ENCODE measurements at places on chromosomes 16 and 17.

- no peak for DNase-seq
These were observed 274.3 kb upstream of the XYLT1 start for GRCh38 chr16:17744921-17745572.

DNA sequence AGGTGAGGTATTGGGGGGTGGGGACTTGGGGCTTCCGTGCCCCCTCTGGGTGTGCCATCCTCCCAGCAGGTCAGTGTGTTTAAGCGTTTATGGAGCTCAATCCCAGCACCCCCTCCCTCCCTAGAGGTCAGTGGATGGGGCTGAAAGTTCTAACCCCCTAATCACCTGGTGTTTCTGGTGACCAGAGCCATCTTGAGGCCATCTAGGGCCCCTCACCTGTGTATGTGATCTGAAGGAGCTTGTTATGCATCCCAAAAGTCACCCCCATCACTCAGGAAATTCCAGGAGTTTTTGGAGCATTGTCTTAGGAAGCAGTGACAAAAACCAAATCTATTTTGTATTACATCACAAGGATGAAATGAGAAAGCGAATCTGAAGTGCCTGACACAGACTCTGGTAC is 67.8 kb upstream of the NOL11 start:
- DNase-seq = no peak

DNA sequence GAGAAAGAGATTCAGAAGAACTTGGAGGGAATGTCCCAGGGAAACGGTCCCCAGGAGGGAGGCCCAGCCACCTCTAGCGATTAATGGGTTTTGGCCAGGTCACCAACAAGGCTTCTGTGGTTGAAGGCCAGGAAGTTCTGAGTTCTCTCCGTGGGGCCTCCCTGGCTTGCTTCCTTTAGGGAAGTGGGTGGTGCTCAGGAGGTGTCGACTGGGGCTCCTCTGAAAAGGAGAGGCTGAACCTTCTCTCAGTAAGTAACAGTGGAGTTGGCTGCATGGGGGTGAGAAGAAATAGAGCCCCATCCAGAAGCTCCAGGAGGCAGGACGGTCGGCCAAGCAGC is 77.1 kb upstream of the GSE1 start:
- DNase-seq = no peak

- DNase-seq = no peak
These were observed 16.4 kb downstream of the MVP start for GRCh38 chr16:29836623-29837022.

DNA sequence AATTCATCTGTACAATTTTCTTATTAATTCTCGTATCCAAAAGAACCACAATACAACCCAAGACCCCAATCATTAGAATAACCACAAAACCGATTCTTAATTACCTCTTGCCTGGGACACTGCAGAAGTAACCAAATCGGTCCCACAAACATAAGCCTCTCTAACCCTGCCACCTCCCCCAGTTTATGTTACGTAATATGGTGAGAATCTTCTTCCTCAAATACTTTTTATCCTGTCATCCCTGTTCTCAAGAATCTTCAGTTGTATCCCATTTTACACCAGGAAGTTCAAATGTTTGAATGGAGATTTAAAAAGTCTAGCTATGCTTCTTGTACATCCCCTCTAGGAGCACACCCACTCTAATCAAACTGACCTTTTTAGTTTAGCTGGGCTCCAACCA is 269.3 kb upstream of the TBX2 start:
- no peak for DNase-seq

- DNase-seq = no peak
These were observed 485.4 kb downstream of the KCNJ2 start for GRCh38 chr17:70654706-70655105.

GRCh38 chr17:17877529-17878358 is 41.0 kb upstream of the SREBF1 start:
- DNase-seq = peak; percentile 83

Data from HFFc6 (cell line).